ENCODE measurements at places on chromosomes 7 and 10. TPM values are rescaled to one million over a fixed set of nuclear protein-coding genes. Genes with fewer than 3 reads are reported as not detected.
A peak's percentile ranks its signal among the peaks of the same experiment; 100 is the strongest.

- peak; percentile 96 for DNase-seq
These were observed 507 bp upstream of the INPP5A start for GRCh38 chr10:132536877-132537683.

Gene CACNA2D1
- 19.5 TPM for polyA plus RNA-seq

- DNase-seq, result no peak
These were observed 21.3 kb downstream of the ANTXRL start for GRCh38 chr10:46308113-46308415.

Gene NANOS1
- 0.58 TPM for polyA plus RNA-seq

Gene FFAR4
- polyA plus RNA-seq, result not detected

Gene VPS37D
- polyA plus RNA-seq, result 1.8 TPM

DNA sequence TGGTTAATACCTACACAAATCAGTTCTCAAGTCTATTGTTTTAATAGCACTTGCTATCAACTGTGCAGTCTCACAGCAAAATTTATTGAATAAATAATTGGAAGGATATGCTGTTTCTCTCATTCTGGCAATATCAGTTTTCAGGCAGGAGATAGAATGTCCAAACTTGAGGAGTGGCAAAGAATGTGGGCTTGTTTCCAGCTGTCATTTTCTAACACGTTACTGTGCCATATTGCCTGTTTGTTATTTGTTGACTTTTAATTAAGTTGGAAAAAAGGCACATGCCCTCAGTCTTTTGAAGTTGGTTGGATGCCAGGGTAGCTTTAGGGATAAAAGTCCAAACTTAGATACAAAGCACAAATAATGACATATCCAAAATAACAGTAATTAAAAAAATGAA is 52.2 kb downstream of the MAGI2 start:
- DNase-seq, result no peak
